ENCODE measurements at places on chromosomes 6 and 20.

DNA sequence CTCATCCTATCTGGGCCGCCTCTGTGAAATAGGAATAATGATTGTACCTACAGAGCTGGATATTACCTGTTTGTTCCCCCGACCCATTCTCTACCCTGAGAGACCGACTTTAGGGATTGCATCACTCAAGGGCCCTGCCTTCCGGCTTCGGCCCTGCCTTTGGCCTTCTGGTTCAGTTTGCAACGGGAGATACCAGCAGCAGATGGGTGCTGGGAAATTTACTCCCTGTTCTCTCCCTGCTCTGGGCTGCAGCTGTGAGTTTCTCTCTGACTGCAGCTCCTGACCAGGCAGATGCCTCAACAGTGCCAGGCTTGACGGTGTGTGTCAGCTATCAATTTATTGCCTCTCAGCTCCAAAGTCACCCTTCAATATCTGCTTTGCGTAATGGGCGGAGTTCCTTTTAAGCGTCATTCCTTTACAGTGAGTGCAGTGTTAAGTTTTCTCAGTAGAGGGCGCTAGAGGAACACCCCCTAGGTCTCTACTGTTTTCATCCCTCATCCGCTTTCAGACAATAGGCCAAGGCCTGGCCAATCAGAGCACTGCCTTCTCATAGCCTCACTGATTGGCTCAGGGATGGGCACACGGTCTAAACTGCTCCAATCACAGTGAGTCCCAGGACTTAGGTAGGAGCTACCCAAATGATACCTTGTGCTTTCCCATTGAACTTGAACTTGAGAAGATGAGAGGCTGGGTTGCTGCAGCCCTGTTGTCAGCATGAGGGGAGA lies 30.0 kb downstream of the KCNG1 start:
- DNase-seq: no peak

DNA sequence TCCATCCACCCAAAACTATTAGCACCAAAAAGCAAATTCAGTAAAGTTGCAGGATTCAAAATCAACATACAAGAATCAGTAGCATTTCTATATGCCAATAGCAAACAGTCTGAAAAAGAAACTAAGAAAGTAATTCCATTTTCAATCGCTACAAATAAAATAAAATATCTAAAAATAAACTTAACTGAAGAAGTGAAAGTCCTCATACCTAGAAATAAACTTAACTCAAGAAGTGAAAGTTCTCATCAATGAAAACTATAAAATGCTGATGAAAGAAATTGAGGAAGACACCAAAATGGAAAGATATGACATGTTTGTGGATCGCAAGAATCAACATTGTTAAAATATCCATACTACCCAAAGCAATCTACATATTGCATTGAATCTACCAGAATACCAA lies 103.0 kb upstream of the ARID1B start:
- DNase-seq: no peak

- DNase-seq: no peak
These were observed 46.8 kb downstream of the LY86 start for GRCh38 chr6:6635291-6635690.

DNA sequence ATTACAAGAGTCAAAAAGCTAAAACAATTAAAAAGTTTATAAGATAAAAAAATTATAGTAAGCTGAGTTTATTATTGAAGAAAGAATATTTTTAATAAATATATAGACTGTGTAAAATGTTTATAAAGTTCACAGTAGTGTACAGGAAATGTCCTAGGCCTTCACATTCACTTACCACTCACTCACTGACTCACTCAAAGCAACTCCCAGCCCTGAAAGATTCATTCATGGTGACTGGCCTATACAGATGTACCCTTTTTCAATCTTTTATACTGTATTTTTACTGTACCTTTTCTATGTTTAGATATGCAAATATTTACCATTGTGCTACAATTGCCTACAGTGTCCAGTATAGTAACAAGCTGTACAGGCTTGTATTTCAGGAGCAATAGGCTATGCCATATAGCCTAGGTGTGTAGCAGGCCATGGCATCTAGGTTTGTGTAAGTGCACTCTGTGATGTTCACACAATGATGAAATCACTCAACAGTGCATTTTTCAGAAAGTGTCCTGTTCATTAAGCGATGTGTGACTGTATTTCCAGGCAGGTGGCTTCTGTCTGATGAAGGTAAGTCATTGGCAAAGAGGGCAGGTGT lies 130.2 kb downstream of the BTBD3 start:
- no peak for DNase-seq

DNA sequence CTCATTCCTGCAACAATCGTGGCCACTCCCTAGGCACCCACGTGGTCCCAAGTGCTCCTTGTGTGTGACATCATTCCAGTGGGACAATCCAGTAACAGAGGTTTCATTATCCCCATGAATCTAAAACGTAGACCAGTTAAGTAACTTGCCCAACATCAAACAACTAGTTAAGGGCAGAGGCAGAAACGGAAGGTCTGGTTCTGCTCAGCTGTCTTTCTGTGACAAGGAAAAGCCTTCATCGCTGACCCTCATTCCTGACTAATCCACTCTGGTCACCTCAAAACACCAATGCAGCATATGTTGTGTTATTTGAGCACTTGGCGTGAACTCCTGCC lies 261.4 kb upstream of the JARID2 start:
- no peak for DNase-seq

GRCh38 chr20:24777746-24778145 lies 171.3 kb upstream of the CST7 start:
- no peak for DNase-seq

GRCh38 chr20:32063695-32064094 lies 11.7 kb downstream of the HCK start:
- no peak for DNase-seq

GRCh38 chr6:167090171-167090570 lies 32.7 kb upstream of the CCR6 start:
- DNase-seq: no peak
